ENCODE measurements at places on chromosomes 5 and 9. TPM values are rescaled to one million over a fixed set of nuclear protein-coding genes. Genes with fewer than 3 reads are reported as not detected.
A peak's percentile ranks its signal among the peaks of the same experiment; 100 is the strongest.

The ANKRD18A gene
- total RNA-seq = 0.42 TPM

The CTSV gene
- not detected for total RNA-seq

The ZNF366 gene
- total RNA-seq = 10.6 TPM

The TEK gene
- 9.8 TPM for total RNA-seq

The ANXA6 gene
- total RNA-seq = 168 TPM

The GPX8 gene
- total RNA-seq = 21.8 TPM

The ADAMTS6 gene
- total RNA-seq = 16.5 TPM

The PAX5 gene
- total RNA-seq = not detected

The SLC46A2 gene
- 1.8 TPM for total RNA-seq

The TAF11L14 gene
- total RNA-seq = not detected

The SHOC1 gene
- not detected for total RNA-seq

The YTHDC2 gene
- total RNA-seq = 50.3 TPM

The AGXT2 gene
- not detected for total RNA-seq

The C5orf58 gene
- total RNA-seq = not detected

GRCh38 chr9:121057821-121058220, 7.7 kb upstream of the C5 start:
- no peak overlapping the region for H3K27ac ChIP-seq
- no peak for DNase-seq
- no peak overlapping the region for H3K4me3 ChIP-seq
- no peaks in the 10 kb centered on the region for H3K36me3 ChIP-seq
- peaks cover 11% of the 10 kb centered on the region for H3K4me1 ChIP-seq
- H3K27me3 ChIP-seq = no peaks in the 10 kb centered on the region

GRCh38 chr9:20512636-20513035, 109.7 kb downstream of the MLLT3 start:
- H3K4me1 ChIP-seq = peaks cover 20% of the 10 kb centered on the region
- no peak for DNase-seq
- no peak overlapping the region for H3K27ac ChIP-seq
- no peaks in the 10 kb centered on the region for H3K36me3 ChIP-seq
- no peak overlapping the region for H3K4me3 ChIP-seq

DNA sequence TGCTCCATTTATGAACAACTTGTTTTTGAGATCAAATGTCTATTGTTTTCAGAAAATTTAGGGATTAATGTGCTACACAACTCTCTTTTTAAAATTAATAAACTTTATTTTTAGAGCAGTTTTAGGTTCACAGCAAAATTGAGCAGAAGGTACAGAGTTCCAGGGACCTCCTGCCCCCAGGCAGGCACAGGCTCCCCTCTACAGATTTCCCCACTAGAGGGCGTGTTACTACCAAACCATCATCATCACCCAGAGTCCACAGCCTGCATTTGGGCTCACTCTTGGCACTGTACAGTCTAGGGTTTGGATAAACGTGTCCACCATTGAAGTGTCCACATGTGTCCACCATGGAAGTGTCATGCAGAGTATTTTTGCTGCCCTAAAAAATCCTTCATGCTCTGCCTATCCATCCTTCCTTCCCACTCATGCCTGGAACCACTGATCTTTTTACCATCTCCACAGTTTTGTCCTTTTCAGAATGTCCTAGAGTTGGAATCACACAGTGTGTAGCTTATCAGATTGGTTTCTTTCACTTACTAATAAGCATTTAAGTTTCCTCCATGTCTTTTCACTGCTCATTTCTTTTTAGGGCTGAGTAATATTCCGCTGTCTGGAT, 61.7 kb downstream of the MRPL36 start:
- no peak for DNase-seq
- H3K4me1 ChIP-seq = no peaks in the 10 kb centered on the region
- H3K27ac ChIP-seq = no peak overlapping the region
- no peaks in the 10 kb centered on the region for H3K36me3 ChIP-seq

GRCh38 chr9:97579914-97580313, 53.3 kb downstream of the TSTD2 start:
- no peaks in the 10 kb centered on the region for H3K36me3 ChIP-seq
- no peaks in the 10 kb centered on the region for H3K27me3 ChIP-seq
- H3K4me1 ChIP-seq = no peaks in the 10 kb centered on the region
- H3K27ac ChIP-seq = no peak overlapping the region
- no peak overlapping the region for H3K4me3 ChIP-seq
- DNase-seq = no peak

GRCh38 chr9:134208310-134208841, 44.0 kb upstream of the RNU6ATAC start:
- no peaks in the 10 kb centered on the region for H3K36me3 ChIP-seq
- no peak overlapping the region for H3K4me3 ChIP-seq
- DNase-seq = no peak
- H3K27ac ChIP-seq = no peak overlapping the region

- no peak for DNase-seq
- H3K36me3 ChIP-seq = no peaks in the 10 kb centered on the region
- no peaks in the 10 kb centered on the region for H3K27me3 ChIP-seq
- H3K27ac ChIP-seq = no peak overlapping the region
- no peak overlapping the region for H3K4me3 ChIP-seq
Observed at GRCh38 chr5:171592736-171593135, 173.3 kb downstream of the FGF18 start.

DNA sequence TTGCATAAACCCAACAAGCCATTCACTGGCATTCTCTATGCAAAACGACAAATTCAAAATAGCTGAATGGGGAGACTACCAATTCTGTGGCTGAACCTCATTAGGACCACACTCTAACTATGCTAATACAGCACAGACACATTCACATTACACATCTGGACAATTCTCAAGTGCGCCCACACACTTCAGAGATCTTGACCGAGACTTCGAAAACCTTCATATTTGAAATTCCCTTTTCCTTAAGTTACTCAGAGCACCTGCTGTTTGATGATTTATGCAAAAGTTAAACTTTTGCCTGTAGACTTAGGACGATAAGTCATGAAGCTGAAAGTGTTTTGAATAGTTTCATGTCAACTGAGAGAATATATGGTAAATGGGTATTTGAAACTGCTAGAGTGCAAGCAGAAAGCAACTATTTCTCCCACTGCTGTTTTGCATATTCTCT, 111.9 kb downstream of the FBN2 start:
- no peak overlapping the region for H3K27ac ChIP-seq
- no peaks in the 10 kb centered on the region for H3K27me3 ChIP-seq
- H3K4me1 ChIP-seq = no peaks in the 10 kb centered on the region
- H3K36me3 ChIP-seq = no peaks in the 10 kb centered on the region
- DNase-seq = no peak

GRCh38 chr5:159316519-159317383, 13.5 kb downstream of the IL12B start:
- H3K4me3 ChIP-seq = no peak overlapping the region
- H3K27ac ChIP-seq = no peak overlapping the region
- no peak for DNase-seq
- no peaks in the 10 kb centered on the region for H3K27me3 ChIP-seq

- H3K36me3 ChIP-seq = peaks cover 83% of the 10 kb centered on the region
- no peaks in the 10 kb centered on the region for H3K27me3 ChIP-seq
- H3K4me1 ChIP-seq = peaks cover 9% of the 10 kb centered on the region
Observed at GRCh38 chr9:134738869-134739659, 97.5 kb downstream of the COL5A1 start.

DNA sequence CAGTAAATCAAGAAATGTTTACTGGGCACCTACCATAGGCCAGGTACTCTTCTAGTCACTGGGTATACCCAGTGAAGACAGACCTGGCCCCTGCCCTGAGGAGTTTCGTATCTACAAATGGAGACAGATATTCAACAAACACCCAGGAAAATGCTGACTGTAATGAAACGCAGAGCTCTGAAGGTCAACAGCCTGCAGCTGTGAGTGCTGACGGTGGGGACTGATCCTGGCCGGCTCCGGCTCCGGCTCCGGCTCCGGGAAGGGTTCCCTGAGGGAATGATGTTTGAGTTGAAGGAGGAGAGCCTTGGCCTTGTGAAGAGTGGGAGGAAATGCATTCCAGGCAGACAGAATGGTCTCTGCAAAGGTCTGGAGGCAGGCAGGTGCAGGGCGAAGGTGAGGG, 23.1 kb downstream of the FGFR4 start:
- H3K27ac ChIP-seq = no peak overlapping the region
- H3K4me3 ChIP-seq = no peak overlapping the region
- DNase-seq = no peak
- H3K4me1 ChIP-seq = peaks cover 4% of the 10 kb centered on the region
- H3K36me3 ChIP-seq = no peaks in the 10 kb centered on the region

DNA sequence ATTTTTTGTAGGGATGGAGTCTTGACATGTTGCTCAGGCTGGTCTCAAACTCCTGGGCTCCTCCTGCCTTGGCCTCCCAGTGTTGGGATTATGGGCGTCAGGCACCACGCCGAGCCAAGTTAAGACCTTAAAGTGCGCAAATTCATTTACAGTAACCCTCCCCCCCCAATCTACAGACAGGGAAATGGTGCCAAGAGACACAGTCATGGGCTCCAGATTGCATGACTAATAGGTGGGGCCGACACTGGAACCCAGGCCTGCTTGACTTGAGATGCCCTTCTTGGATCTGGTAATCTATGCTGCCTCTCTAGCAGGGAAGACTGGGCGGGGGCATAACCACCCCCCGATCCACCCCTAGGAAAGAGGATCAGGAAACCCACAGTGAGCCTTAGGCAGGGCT, 19.5 kb downstream of the TTF1 start:
- no peak for DNase-seq
- H3K27me3 ChIP-seq = no peaks in the 10 kb centered on the region
- H3K4me1 ChIP-seq = no peaks in the 10 kb centered on the region

GRCh38 chr5:18088020-18088579, 453.8 kb downstream of the TAF11L14 start:
- no peaks in the 10 kb centered on the region for H3K36me3 ChIP-seq
- H3K4me3 ChIP-seq = no peak overlapping the region

GRCh38 chr5:151196556-151197290, 27.2 kb downstream of the CCDC69 start:
- no peak for DNase-seq
- H3K36me3 ChIP-seq = peaks cover 27% of the 10 kb centered on the region
- H3K27ac ChIP-seq = peak overlapping the region; percentile 69
- no peak overlapping the region for H3K4me3 ChIP-seq

DNA sequence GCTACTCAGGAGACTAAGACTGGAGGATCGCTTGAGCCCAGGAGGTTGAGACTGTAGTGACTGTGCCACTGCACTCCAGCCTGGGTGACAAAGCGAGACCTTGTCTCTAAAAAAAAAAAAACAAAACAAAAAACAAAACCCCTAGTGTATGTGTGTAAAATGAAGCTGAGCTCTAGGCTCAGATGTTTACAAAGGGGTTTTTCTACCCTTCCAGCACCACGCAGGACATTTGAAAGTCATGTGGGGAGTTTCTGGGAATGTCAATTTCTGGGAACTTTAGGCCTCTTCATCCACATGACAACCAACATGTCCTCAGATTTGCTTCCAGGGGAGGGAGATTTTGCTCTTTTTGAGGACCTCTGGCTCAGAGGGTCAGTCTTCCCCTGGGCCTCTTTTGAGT, 42.4 kb upstream of the AIF1L start:
- no peaks in the 10 kb centered on the region for H3K27me3 ChIP-seq
- no peak overlapping the region for H3K4me3 ChIP-seq
- H3K4me1 ChIP-seq = no peaks in the 10 kb centered on the region

GRCh38 chr5:121175986-121176385, 675.7 kb upstream of the FTMT start:
- no peaks in the 10 kb centered on the region for H3K36me3 ChIP-seq
- no peak overlapping the region for H3K4me3 ChIP-seq
- no peaks in the 10 kb centered on the region for H3K27me3 ChIP-seq
- DNase-seq = no peak
- H3K27ac ChIP-seq = no peak overlapping the region
- no peaks in the 10 kb centered on the region for H3K4me1 ChIP-seq

DNA sequence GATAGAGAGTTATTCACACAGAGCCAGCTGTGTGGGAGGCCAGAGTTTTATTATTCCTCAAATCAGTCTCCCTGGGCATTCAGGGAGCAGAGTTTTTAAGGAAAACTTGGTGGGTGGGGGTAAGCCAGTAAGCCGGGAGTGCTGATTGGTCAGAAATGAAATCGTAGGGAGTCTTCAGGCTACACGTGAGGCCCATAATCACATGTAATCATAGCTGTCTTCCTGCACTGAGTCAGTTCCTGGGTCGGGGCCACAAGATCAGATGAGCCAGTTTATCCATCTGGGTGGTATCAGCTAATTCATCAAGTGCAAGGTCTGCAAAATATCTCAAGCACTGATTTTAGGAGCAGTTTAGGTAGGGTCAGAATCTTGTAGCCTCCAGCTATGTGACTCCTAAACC, 10.8 kb upstream of the TTC39B start:
- no peak for DNase-seq
- H3K36me3 ChIP-seq = no peaks in the 10 kb centered on the region
- H3K4me1 ChIP-seq = no peaks in the 10 kb centered on the region
- no peak overlapping the region for H3K4me3 ChIP-seq

- no peaks in the 10 kb centered on the region for H3K36me3 ChIP-seq
- H3K4me1 ChIP-seq = no peaks in the 10 kb centered on the region
- no peak overlapping the region for H3K27ac ChIP-seq
- no peaks in the 10 kb centered on the region for H3K27me3 ChIP-seq
- H3K4me3 ChIP-seq = no peak overlapping the region
Observed at GRCh38 chr9:112349008-112349333, 15.6 kb upstream of the PTBP3 start.

GRCh38 chr5:55159763-55160492, at the start of gene GPX8:
TSS of gene GPX8 (plus strand) at chr5:55160171. CDS start at chr5:55160193, 22 bp downstream.
- peak within 1 kb of the TSS; percentile 21 for H3K27ac ChIP-seq
- no peaks in the 10 kb centered on the region for H3K27me3 ChIP-seq
- no peaks in the 10 kb centered on the region for H3K36me3 ChIP-seq

GRCh38 chr5:127650649-127651048, 1.8 kb downstream of the CTXN3 start:
- no peak for DNase-seq
- H3K36me3 ChIP-seq = no peaks in the 10 kb centered on the region
- H3K4me3 ChIP-seq = no peak overlapping the region
- no peaks in the 10 kb centered on the region for H3K4me1 ChIP-seq

DNA sequence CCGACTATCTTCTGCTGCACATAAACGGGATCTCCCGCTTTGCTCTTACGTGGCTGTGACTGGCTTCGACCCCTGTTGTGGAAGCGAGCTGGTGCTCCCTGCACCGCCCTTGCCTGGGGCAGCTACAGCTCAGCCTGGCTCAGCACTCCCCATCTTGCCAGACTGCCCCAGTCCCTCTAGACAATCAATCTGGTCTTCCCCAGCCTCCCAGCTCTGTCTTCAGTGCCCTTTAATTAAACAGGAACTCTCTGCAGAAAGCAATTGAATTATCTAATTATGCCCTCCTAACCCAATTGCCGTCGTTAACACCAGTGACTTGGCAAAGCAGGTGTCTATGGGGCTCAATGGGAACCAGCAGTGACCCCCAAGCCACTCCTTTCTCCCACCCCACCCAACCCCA, 18.9 kb upstream of the NTNG2 start:
- H3K36me3 ChIP-seq = no peaks in the 10 kb centered on the region
- DNase-seq = no peak
- no peak overlapping the region for H3K4me3 ChIP-seq
- H3K4me1 ChIP-seq = peaks cover 2% of the 10 kb centered on the region
- H3K27ac ChIP-seq = no peak overlapping the region

- H3K4me3 ChIP-seq = no peak overlapping the region
- no peaks in the 10 kb centered on the region for H3K4me1 ChIP-seq
- no peaks in the 10 kb centered on the region for H3K36me3 ChIP-seq
- H3K27ac ChIP-seq = no peak overlapping the region
- DNase-seq = no peak
- no peaks in the 10 kb centered on the region for H3K27me3 ChIP-seq
Observed at GRCh38 chr5:14076561-14076960, 66.6 kb upstream of the TRIO start.

Data from tibial nerve (tissue), 4 donors.